ENCODE measurements at places on chromosomes 3 and 15. TPM values are rescaled to one million over a fixed set of nuclear protein-coding genes. Genes with fewer than 3 reads are reported as not detected.

DNA sequence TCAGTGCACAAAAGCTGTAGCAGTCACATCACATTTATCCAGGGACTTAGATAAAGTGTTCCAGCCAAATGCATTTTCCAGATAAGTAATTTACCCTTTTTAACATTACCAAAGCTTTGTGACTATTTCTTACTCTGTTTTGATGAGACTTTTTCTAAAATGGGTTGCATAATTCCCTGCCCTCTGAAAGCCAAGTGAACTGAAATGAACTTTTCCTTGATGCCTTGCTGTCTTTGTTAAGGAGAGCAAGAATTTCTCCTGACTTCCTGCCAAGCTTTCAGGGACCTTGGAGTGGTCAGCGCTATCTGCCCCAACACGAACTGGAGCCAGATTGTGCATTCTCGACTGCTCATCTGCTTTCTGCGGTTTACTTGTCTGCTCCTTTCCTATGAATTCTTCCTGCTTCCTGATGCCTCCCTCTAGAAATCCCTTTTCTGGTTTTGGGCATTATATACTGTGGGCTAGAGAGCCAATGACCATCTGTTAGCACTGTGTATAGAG, 34.8 kb downstream of the EIF4E3 start:
- DNase-seq, result no peak

The GXYLT2 gene
- 2.6 TPM for polyA plus RNA-seq

DNA sequence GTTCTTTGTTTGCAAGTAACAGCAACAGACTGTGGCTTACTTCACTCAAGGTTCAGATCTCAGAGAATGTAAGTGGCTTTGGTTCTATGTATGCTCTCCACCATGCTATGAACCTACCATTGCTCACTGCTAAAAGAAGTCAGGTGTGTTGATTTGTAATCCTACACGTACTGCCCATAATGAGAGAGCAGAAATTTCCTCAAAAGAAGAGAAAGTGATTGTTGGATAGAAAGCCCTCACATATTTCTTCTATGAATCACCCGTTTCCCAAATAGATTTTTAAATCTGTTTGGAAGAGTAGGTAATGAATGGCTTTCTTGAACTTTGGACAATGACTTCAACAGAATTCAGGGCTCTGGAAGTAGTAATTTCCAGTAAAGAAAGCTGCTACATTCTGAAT, 565.4 kb downstream of the ROBO2 start:
- no peak for DNase-seq

DNA sequence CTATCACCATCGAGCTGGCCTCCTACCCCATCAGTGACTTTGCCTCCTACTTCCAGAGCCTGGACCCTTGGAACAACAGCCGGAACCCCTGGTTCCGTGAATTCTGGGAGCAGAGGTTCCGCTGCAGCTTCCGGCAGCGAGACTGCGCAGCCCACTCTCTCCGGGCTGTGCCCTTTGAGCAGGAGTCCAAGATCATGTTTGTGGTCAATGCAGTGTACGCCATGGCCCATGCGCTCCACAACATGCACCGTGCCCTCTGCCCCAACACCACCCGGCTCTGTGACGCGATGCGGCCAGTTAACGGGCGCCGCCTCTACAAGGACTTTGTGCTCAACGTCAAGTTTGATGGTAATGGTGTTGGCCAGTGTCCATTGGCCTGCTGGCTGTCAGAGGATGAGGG, 6.1 kb downstream of the GRM2 start:
- DNase-seq, result no peak

GRCh38 chr3:133691273-133692107, 29.7 kb upstream of the TOPBP1 start:
- no peak for DNase-seq

The SST gene
- 3.7 TPM for polyA plus RNA-seq

DNA sequence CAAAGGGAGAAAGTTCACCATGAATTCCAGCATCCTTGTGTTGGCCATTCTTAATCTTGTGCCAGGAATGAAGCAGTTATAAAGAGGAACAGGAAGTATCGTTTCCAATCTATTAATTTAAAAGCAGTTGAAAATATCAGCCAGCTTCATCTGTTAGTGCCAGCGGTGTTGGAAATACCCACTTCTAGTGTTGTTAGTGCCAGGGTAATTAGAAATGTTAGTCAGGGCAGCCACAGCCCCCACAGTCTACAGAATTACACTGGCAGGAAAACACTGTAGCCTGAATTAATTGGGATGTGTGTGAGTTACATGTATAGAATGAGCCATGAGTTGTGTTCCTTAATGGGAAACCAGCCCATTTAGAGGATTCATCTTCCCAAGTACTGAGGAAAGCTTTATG, 127.8 kb downstream of the GHSR start:
- DNase-seq, result no peak

DNA sequence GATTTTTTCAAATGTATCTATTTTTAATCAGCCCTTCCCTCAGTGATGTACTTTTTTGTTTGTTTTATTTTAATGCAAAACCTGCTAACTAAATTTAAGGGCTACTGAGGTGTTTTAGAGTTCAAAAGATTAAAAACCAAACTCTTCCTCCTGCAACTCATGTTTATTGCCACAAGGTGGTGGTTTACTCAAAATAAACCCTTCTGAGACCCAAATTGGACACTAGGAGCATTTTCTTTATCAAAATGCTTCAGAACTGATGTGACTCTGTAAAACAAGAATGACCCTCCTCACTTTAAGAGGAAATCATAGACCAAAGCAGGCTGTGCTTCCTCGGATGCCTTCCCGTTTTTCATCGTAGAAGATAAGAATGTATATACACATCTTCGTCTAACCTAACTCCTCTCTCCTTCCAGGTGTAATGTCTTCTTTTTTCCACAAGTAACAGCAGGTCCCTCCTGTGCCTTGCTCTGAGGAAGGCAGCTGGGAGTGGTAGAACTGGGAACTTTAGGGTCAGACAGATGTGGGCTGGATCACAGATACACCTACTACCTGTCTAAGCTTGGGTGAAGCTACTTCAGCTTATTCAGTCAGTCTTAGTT, 2.9 kb upstream of the NME9 start:
- no peak for DNase-seq

GRCh38 chr3:141834292-141834691, 42.2 kb upstream of the ATP1B3 start:
- DNase-seq, result no peak

Measured in urinary bladder (tissue), 4 donors.